ENCODE measurements at places on chromosomes 1 and 21. TPM values are rescaled to one million over a fixed set of nuclear protein-coding genes. Genes with fewer than 3 reads are reported as not detected.

Gene EFNA3
- total RNA-seq: 0.53 TPM

Gene TACSTD2
- total RNA-seq: not detected

Gene FHAD1
- total RNA-seq: 0.13 TPM

Gene C4BPA
- not detected for total RNA-seq

Gene RIPPLY3
- not detected for total RNA-seq

Gene CRYAA
- not detected for total RNA-seq

Gene SAMD11
- total RNA-seq: 0.62 TPM

Gene CAPZA1
- total RNA-seq: 314 TPM

Gene APCS
- total RNA-seq: not detected

Gene ERO1B
- total RNA-seq: 1.4 TPM

Gene REN
- not detected for total RNA-seq

Data from aortic smooth muscle cell (primary cell).